ENCODE measurements at places on chromosomes 16 and 17.
A peak's percentile ranks its signal among the peaks of the same experiment; 100 is the strongest.

- DNase-seq: no peak
Observed at GRCh38 chr17:3980381-3981014, 16.3 kb upstream of the ATP2A3 start.

DNA sequence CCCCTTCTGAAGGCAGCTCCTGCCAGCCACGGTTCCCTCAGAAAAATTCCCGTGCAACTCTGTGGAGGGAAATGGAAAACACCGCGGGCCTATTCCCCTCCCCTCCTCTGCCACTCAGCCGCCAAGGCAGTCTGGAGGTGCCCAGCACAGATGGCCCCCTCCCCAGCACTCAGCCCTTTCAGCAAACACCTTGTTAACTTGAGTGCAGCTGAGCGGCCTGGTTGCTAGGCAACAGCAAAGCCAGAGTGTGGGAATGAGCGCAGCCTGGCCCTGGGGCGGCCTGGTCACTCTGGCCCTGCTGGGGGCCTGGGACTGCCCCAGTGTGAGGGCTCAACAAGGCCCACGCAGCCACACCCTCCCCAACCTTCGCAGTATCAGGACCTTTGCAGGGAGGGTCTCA lies 32.8 kb downstream of the CACNA1G start:
- DNase-seq: no peak

GRCh38 chr17:61203671-61204131 lies 195.9 kb upstream of the TBX2 start:
- no peak for DNase-seq

GRCh38 chr17:38900978-38901656 lies 24.3 kb upstream of the LASP1NB start:
- peak; percentile 45 for DNase-seq

- DNase-seq: peak; percentile 85
Observed at GRCh38 chr16:30567991-30568638, 3.4 kb downstream of the ZNF688 start.

GRCh38 chr16:24508614-24509013 lies 30.8 kb upstream of the RBBP6 start:
- DNase-seq: no peak

GRCh38 chr17:68431045-68431608 lies 26.2 kb downstream of the WIPI1 start:
- no peak for DNase-seq

Measured in hematopoietic multipotent progenitor cell (in vitro differentiated cells).